ENCODE measurements at places on chromosomes 12 and 14.

GRCh38 chr12:109580684-109581333 is 7.2 kb downstream of the MVK start:
- peak; percentile 78 for DNase-seq

DNA sequence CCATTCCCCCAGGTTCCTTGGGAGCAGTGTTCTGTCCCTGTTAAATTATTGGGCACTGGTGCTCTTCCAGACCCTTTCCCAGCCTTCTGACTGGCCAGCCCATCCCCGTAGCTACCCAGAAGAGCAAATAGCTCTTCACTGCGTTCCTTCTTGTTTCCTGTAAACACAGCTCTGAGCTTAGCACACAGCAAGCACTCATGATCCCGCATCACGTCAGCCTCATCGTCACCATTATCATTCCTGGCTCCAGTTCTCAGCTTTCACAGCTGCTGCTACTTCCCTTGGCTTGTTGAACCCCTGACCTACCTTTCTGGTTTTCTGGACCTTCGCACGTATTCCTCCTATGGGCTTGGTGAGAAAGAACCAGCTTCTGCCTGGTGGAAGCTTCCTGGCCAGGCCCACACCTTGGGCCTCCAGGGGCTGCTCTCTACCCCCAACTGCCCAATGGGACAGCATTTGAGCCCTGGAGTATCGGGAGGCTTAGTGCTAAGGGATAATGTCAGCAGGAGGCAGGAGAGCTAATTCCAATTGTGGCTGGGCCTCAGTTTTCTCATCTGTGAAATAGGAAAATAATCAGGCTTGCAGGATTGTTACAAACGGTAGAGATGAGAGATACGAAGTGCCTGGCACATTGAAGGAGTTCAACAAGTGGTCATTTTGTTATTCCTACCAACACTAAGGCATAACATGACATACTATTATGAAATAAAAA is 22.6 kb upstream of the PAPOLA start:
- DNase-seq: no peak

DNA sequence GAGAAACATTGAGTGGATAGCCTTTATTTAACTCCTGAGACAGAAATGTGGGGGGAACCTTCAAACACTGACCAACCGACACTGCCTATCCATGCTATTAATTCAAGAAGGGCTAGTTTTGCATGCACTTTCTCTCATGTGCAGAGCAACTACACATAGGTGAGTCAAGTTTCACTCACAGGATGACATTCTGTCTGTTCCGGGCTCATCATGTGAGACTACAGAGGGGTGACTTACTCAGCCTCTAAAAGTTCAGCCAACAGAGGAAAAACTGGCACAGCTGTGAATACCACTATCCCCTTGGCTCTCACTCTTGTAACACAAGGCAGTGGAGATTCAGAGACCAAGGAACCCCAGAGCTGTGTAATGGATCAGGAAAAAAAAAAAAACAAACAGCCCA is 13.3 kb downstream of the BEST3 start:
- DNase-seq: no peak

GRCh38 chr12:1297206-1297605 is 297.2 kb downstream of the FBXL14 start:
- DNase-seq: no peak

GRCh38 chr12:13376610-13377373 is 180.3 kb downstream of the EMP1 start:
- DNase-seq: no peak

DNA sequence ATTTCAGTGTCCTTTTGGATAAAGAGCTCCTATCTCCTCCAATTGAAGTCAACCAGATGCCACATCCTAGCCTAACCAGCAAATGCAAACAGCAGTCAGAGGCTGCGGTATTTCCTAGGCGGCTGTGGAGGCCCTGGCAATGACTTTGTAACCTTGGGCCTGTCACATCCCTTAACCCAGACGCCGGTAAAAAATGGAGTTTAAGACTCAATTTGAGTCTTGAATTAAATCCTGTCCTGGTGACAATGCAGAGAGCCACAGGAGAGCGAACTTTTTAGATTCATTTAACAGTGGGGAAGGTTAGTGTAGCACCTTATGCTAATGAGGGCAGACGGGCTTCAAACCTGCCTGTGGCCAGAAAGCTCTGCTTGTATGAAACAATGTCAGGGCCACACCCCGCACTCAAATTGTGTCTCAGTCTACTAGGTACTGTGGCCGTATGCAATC is 1.3 kb downstream of the C12orf75 start:
- no peak for DNase-seq

DNA sequence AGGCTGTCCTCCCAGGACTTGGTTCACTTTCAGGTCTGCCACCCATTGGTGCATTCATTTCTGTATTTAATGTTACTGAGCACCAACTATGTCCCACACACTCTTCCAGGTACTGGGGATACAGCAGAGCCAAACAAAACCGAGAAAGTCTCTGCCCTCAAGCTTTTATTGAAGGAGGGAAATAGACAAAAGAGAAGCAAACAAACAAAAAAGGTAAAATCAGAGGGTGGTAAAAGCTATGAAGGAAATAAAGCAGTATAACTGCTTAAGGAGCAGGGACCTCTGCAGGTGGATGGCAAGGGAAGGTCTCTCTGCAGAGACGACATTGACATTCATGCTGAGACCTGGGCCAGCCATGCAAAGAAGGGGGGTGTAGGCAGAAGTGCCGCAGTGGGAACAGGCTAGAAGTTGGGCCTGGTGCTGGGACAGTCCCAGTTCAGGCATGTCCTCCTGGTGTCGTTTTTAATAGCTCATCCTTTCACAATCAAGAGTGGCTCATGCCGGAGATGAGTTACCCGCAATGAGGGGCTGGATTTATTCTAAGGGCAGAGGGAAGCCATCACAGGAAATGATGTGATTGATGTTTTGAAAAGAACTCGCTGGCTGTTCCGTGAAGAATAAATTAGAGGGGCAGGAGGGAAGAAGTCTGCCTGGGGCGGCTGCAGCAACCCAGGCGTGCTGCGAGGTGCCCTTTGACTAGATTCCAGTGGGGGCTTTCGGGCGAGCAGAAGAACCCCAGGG is 72.8 kb downstream of the IRF2BPL start:
- no peak for DNase-seq

DNA sequence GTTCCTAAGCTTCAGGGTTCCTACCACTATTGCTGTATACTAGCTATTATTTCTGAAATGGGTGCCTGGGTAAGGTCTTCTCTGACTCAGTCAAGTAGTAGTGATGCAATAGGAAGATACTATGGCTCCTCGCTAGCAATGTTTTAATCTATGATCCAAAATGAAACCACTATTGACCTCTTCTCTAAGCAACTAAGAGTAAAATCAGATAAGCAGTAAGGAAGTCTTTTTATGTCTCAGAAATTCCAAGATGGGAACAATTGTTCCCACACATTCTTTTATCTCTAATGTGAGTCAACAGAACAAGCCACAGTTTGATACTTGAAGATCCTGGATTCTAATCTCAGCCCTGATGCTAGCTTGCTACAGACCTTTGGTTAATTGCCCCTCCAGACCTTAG is 45.1 kb downstream of the AREL1 start:
- no peak for DNase-seq

DNA sequence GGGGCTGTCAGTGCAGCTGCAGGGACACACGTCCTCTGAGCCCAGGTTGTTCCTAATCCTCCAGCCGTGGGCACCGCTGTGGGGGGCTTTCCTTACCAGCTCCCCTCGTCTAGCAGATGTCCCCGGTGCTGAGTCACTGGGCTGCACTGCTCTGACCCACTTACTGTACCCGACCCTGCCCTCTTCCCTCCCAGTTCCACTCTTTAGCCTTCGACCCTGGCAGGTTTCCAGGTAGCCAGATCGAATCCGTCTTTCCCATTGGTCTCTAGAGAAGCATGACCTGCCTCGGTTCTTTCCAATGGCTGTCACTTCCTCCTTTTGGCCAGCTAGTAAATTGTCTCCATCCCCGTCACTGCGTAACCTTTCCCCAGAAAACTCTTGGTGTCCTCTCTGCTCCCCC is 48.4 kb downstream of the ELK3 start:
- DNase-seq: no peak

GRCh38 chr14:50961605-50962221 is 17.4 kb upstream of the PYGL start:
- DNase-seq: no peak

GRCh38 chr12:123102781-123103503 is 47.9 kb downstream of the PITPNM2 start:
- no peak for DNase-seq

DNA sequence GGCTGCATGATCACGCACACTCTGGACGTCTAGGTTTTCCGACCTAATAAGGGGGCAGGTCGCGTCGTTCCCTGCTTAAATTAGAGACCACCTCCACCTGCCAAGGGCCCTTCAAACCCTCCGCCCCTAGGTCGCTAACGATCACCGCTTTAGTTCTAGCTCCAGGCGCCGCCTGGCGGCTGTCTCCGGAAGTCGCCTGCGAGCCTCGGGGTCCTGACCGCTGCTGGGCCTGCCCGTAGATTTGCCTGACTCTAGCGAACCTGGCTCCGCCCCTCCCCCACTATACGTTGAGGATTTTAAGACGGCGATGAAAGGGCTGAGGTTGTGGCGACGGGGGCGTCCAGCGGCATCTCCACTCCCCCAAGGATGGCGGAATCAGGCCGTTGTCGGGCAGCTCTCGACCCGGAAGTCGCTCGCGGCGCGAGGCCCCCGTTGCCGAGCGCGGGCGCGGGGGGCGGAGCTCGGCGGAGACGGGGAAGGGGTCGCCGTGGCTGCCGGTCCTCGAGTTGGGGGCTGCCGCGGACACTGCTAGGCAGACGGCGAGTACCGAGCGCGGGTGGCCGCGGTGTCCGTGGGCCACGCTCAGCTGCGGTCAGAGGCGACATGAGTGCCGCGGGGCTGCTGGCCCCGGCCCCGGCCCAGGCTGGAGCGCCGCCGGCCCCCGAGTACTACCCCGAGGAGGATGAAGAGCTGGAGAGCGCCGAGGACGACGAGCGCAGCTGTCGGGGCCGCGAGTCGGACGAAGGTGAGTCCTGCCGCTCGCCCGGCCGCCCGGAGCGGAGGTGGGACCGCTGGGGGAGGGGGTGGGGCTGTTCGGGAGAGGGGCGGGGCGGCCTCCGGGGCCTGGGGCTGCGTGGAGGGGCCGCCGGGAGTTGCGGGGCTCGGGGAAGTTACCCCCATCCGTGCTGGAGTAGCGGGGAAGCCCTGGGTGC is at the start of gene SUDS3:
SUDS3 (plus strand) TSS at position 467 of the 932 bp plus-strand sequence; CDS start at position 604, 137 bp downstream.
- peak; percentile 49 for DNase-seq

DNA sequence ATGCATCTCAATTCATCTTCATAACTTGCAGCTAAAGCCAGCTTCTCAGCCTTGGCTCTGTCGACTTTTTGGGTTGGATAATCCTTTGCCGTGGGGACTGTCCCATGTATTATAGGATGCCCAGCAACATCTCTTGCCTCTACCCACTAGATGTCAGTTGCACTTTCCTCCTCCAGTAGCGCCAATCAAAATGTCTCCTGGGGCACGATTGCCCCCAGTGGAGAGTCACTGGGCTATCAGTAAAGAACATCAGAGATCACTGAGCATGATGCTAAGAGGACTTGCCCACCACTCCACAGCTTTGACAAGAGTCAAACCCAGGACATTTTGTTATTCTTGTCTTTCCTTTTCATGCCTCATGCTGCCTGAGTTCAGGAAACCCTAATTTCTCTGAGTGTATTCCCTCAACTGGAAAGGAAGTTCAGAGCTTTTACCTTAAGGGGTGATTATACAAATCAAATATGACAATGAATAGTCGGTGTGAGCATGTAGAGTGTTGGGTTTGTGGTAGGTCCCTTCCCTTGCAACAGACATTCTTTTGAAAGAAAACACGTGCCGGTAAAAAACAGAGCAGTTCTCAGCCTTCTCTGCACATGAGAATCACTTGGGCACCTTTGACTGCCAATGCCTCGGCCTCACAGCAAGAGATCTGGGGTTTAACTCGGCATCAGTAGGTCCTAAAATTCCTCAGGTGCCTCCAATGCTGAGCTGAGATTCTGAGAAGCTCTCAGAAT is 980.6 kb downstream of the VRK1 start:
- no peak for DNase-seq

DNA sequence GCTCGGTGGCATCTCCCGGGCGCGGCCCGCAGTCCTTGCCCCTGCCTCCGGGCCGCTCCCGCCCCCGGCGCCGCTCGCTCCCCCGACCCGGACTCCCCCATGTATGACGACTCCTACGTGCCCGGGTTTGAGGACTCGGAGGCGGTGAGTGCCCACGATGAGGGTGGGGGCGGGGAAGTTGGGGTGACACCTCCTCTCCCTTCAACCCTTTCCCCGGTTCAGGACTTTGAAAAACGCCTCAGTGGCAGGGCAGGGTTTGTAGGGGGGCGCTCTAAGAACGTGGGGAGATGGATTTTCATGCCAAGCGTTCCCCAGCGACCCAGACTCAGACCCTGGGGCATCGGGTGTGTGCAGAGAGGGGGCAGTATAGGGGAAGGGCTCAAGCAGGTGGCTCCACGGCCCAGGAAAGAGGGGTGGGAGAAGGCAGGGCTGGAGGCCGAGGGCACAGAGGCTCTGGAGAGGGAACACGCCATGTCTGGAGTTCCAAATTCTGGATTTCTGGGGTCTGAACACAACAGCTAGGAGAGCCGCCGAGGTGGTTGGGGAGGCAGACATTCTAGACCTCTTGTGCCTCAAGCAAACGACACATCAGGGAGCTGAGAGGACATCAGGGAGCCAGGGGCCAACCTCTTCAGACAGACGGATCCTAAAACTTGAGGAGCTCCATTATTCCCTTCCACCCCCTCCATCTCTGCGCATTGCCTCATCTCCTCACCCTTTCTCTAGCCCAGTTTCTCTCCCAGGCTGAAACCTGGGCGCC is 715 bp downstream of the CACNB3 start:
- DNase-seq: no peak

DNA sequence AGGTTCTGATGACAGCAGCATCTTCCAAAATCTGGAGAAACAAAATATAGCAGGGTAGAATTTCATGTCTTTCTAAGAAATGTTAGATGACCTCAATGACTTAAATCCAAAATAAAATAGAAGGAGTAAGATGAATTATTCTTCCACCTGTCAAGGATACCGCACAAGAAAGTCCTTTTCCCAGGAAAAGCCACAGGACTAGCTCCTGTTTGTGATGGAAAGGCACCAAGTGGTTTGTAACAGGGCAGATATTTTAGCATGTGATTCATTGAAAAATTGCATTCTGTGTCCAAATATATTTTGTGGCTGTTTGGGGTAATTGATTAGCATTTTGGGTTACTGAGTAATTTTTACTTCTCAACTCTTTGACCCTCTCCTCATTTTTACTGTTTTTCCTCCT is 2.7 kb downstream of the CD163L1 start:
- no peak for DNase-seq

DNA sequence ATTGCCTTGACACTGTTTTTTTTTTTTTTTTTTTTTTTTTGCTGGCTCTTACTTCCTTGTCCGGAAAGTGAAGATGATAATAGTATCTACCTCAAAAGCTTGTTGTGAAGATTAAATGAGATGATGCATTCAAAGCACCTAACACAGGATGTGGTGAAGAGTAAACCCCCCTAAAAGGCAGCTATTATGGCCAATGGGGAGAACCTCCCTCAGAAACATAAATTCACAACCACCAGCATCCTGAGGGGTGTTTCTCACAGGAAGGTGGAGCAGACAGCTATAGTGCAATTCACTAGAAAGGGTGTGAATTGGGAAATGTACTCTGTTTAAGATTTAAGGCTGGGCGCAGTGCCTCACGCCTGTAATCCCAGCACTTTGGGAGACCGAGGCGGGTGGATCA is 85.4 kb upstream of the CRY1 start:
- DNase-seq: no peak

GRCh38 chr14:103180331-103180730 is 57.1 kb downstream of the TNFAIP2 start:
- DNase-seq: no peak
